ENCODE measurements at places on chromosomes 7 and 10. TPM values are rescaled to one million over a fixed set of nuclear protein-coding genes. Genes with fewer than 3 reads are reported as not detected.

LRIT1 gene
- total RNA-seq = not detected

PAX4 gene
- total RNA-seq = not detected

FEZF1 gene
- total RNA-seq = not detected

CALHM3 gene
- total RNA-seq = not detected

TAS2R41 gene
- total RNA-seq = not detected

Measured in mesangial cell (primary cell).